ENCODE measurements at places on chromosomes 11 and 22. TPM values are rescaled to one million over a fixed set of nuclear protein-coding genes. Genes with fewer than 3 reads are reported as not detected.

The ENDOD1 gene
- 13.3 TPM for total RNA-seq

DNA sequence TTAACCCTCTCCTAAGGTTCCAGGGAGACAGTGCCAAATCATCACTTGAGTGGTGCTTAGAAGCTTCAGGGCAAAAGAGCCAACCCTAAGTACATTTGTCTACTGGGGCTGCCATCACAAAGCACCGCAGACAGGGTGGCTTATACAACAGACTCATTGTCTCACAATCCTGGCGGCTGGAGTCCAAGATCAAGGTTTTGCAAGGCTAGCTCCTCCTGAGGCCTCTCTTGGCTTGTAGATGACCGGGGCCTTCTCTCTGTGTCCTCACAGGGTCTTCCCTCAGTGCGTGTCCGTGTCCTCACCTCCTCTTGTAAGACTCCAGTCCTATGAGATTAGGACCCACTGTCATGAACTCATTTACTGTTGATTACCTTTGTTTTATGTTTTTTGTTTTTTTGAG lies 34.1 kb upstream of the CD81 start:
- DNase-seq: no peak

The LBHD1 gene
- 26.7 TPM for total RNA-seq

GRCh38 chr11:22194907-22195306 lies 2.0 kb downstream of the ANO5 start:
- no peak for DNase-seq

DNA sequence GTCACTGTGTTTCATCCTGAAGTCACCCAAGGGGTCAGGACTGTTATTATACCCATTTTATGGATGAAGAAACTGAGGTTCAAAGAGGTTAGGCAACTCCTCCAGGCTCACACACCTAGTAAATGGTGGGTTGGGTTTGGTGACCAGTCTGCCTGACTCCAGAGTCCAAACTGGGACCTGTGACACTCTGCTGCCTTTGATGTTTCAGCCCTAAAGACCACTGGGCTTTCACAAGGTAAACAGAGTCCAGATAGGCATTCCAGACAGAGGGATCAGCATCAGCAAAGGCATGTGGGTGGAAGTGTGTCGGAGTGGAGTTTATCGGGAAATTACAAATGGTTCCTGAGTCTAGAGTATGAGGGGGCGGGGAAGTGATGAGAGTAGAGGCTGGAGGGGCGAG lies 38.5 kb downstream of the MICAL2 start:
- DNase-seq: no peak

The KLHDC7B gene
- total RNA-seq: 7.5 TPM

DNA sequence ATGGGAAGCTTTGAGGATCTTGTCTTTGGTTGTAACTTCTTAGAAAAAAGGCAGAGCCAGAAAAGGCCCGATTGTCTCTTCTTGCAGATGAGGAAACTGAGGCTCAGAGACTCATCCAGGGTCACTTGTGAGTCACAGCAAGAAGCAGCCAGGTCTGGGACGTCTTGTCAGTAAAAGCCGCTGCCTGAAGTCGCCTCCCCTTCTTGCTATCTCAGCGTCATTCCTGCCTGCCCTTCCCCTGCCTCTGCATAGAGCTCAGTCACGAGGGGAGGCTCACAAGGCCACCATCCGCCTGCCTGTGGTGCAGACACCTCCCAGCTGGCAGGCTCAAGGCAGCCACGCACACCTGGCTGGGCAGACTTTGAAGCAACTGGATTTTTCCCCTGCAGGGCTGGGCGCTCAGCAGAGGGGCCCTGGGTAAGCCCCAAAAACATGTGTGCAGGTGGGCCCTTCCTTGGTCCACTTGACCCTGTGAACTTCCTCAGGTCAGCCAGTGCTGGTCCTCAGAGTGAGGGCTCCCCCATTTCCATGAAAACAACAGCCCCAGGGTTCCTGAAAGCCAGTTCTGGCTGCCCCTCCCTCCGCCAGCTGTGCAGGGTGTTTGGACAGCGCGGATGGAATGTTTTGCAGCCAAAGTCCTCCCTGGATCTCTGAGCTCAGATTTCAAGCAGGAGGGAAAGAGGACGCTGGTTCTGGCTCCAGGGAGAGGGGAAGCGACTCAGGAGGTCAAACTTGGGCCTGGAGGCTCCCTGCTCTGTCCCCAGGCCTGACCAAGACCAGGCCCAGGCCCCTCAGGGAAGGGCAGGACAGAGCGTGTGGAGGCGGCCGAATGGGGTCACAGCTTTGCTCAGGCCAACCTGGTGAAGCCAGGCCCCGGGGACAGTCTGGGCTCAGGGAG lies 6.0 kb upstream of the RAB3IL1 start:
- no peak for DNase-seq

DNA sequence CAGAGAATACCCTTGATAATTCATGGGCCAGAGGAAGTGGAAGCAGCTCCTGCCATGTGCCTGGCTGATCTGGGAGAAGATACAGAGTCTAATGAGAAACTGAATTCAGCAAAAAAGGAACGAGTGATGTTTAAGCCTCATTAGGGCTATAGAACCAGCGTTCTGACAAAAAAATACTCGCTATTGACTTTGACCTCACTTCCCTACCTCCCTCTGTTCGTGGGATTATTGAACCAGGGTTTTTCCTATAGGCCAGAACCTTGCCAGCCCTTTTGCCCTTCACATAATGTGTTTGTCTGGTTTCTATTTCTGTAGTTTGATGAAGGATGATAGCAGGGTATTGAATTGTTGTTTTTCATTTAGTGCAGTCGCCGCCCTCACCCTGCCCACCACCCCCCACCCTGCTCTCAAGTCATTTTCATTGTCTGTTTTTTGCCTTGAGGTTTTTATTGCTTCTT lies 7.6 kb upstream of the RBFOX2 start:
- DNase-seq: no peak

The ATG13 gene
- total RNA-seq: 86.0 TPM
